SW 1271 (cell line): ENCODE measurements at places on chromosomes 7 and 10.

DNA sequence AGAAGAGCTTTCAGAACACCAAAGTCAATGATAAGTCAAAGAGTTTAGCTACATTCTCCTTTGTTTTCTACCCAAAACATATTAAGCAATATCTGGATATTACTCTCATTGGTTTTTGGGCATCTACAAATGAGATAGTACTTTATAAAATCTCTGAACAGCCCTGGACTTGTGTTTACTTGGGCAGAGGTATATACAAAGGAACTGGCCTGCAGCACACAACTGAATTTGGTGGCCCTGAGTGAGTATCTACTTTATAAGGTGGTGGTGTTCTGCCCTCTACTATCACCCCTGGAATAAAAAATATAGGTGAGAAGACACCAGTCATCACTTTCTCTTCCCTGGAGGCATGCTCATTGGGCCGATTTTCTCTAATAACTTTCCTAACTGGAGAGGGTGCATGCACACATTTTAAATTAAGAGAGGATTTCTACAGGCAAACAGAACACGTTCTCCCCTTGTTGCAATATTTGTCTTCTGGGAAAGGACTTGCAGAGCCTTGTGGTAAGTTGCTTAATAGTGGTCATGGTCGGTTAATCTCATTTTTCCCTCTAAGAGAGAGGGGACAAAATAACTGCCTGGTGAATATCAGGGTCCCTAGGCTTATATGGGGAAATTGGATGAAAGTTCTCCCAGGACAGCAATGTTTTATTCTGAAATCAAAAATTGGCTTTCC lies 41.1 kb downstream of the OTUD1 start:
- DNase-seq = no peak

DNA sequence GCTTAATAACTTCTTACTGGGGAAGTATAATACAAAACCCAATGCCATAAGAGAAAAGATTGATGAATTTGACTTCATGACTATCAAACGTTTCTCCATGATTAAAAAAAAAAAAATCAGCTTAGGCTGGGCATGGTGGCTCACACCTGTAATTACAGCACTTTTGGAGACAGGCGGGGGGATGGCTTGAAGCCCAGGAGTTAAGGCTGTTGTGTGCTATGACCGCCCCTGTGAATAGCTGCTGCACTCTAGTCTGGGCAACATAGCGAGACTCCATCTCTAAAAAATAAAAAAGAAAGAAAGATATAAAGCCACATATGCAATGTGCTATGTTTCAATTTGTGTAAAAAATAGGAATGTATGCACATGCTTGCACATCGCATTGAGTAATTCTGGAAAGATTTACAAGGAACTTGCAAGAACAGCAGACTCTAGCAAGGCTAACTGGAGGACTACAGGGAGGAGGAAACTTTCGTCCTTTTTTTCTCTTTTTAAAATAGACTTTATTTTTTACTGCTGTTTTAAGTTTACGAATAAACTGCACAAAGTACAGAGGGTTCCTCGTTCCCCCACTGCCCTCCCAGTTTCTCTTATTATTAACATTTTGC lies 10.3 kb upstream of the RARRES2 start:
- no peak for DNase-seq

DNA sequence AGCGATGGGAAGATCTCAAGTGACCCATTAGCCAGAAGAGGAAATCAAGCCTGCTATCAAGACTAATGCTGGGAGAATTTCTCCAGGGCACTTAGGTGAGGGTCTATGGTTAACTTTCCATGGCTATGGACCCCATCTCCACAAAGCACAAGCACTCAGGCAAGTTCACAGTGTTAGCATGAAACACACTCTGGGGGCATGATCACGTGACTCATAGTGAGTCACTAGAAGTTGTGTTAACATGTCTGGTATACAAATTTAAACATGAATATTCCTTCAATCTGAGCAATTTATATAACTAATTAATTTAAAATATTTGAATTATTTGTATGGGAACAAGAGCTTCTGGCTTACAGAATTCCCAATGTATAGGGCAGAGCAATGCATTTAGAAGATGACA lies 131.8 kb downstream of the FAM204A start:
- no peak for DNase-seq

- DNase-seq = no peak
These were observed 182.2 kb downstream of the GNAI1 start for GRCh38 chr7:80316811-80317210.

- DNase-seq = peak; percentile 60
These were observed 7.2 kb upstream of the PGAM2 start for GRCh38 chr7:44072364-44073231.

GRCh38 chr7:102273749-102274712 lies 12.6 kb upstream of the SH2B2 start:
- peak; percentile 67 for DNase-seq

DNA sequence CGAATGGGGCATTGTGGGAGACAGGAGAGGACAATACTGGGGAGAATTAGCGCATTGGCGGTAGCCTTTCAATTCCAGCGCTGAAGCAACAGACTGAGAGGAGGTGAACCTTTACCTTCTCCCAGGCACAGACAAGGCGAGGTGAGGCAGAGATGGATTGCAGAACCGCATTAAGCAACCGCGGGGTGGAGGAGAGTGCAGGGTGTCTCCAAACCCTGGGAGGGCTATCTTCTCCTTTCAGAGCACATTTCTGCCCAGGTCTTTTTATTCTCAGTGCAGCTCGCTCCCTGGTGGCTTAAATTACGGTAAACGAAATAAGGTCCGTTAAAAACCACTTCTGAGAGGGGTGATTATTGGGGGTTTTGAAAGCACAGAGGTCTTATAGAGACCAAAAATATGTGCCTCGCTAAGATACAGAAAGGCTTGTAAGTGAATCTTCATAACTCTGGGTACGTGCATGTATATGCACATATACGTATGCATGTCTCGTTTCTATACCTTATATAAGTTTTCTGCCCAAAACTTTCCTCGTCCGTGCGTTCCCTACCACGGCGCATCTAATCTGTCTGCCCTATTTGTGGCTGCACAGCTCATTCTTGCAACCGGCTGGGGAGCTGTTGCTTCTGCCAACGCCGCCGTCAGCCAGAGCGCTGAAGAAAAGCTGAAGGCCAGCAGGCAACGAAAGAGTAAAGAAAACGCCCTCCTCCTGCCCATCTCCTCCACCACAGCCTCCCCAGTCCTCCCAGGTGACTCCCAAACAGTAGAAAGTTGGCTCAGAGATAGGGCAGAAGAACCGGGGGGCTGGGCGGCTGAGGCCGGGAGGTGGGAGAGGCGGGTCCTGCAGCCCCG lies 895 bp upstream of the ZNF804B start:
- no peak for DNase-seq

DNA sequence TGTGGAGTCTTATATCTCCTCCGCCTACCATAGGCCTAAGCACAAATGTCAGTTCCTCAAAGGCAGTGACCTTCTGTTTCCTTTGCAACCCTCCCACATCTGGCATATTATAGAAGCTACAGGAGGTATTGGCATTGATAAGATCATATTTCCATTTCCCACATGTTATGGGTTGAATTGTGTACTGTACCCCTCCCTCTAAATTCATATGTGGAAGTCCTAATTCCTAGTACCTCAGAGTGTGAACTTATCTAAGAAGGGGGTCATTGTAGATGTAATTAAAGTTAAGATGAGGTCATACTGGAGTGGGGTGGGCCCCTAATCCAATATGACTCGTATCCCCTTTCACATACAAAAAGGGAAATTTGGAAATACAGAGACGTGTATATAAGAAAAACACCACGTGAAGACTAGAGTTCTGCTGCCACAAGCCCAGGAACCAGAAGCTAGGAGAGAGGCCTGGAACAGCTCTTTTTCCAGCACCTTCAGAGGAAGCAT lies 6.1 kb upstream of the LAMB4 start:
- no peak for DNase-seq

DNA sequence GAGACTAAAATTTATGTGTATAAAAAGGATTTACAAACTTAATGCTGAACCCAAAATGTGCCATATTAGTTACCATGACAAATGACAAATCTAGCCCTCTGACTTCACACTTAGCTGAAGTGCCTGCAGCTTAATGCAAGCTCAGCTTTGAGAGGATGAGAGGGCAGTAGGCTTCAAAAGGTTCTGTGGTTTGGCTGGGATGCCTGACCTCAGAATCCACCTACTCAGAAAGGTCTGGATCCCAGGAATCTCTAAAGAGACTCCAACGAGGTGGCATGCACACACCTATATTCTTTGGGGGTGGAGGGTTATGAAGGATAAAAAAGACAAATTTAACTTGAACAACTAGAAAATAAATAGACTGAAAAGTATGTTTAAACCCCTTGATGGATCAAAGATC lies 213.4 kb downstream of the TAX1BP1 start:
- DNase-seq = no peak

GRCh38 chr10:260819-261429 lies 125.7 kb downstream of the ZMYND11 start:
- DNase-seq = no peak

GRCh38 chr7:98125759-98126158 lies 19.1 kb downstream of the LMTK2 start:
- DNase-seq = no peak

- DNase-seq = no peak
These were observed 91.3 kb downstream of the DGKI start for GRCh38 chr7:137755427-137755826.

- no peak for DNase-seq
These were observed 66.5 kb upstream of the SHTN1 start for GRCh38 chr10:117071286-117072050.

GRCh38 chr7:50372923-50373322 lies 68.4 kb downstream of the IKZF1 start:
- no peak for DNase-seq

DNA sequence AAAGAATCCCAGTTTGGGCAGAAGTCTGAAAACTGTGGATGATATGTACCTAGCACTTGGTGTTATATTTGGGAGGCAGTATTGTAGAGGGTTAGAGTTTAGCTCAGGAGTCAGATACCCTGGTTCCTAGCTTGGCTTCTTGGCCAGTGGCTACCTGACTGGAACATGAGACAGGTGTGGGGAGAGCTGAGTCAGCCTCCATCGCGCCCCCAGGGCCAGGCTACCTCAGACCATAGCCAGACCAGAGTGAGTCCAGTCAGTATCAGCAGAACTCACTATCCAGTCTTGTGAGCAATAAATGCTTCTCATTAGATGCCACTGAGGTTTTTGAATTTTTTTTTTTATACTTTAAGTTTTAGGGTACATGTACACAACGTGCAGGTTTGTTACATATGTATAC lies 26.0 kb downstream of the CYP3A5 start:
- no peak for DNase-seq

GRCh38 chr7:30842542-30843451 lies 68.9 kb upstream of the AQP1 start:
- DNase-seq = no peak

DNA sequence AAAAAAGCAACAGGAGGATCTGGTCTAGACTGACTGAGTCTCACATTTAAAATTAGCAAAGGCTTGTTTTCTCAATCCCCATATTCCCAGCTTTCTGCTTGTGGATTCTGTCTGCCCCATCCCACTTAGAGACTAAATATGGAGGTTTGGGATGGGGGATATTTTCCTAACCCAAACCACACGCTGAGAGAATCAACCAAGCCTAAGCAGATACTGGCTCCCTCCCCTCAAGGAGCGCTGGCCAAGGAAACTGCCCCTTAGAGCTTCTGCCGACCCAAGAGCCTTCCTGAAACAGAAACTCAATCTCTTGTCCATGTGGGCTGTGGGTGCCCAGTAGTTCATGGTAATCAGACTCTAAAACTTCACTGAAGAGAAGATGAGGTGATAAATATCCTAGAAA lies 3.9 kb downstream of the FFAR4 start:
- DNase-seq = no peak

DNA sequence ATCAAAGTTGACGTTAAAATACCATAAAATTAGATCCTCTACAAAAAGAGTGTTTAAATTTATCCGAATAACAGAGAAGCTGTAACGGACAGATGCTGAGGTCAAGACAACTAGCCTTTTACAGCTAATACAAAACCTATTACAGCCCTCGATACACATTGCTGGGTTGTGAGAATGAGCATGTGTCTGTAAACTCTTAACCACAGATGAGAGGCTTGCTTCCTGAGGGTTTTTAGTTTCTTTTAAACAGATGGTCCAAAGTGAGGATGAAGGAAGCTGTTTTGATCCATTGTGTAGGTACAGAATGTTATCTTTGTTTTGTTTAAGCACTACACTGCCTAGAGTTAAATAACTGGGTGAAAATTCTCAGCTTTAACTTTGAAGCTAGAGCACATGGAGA lies 578.2 kb downstream of the PARD3 start:
- DNase-seq = no peak

DNA sequence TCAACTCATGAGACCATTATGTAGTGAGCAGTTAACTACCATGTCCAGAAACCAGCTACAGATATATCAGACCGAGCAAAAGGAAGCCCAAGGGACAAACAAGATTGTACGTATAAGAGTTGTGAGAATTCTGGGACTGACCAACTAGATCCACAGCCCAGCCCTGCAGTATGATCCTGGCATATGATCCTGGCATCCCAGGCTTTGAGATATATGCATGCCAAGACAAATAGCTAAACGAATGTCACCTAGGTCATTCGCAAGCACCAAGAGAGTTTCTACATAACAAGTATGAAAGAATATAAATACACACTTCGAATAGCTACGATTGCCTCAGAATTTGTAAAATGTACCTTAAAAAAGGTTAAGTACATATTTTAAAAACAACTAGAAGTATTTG lies 56.4 kb upstream of the PMPCB start:
- DNase-seq = no peak

DNA sequence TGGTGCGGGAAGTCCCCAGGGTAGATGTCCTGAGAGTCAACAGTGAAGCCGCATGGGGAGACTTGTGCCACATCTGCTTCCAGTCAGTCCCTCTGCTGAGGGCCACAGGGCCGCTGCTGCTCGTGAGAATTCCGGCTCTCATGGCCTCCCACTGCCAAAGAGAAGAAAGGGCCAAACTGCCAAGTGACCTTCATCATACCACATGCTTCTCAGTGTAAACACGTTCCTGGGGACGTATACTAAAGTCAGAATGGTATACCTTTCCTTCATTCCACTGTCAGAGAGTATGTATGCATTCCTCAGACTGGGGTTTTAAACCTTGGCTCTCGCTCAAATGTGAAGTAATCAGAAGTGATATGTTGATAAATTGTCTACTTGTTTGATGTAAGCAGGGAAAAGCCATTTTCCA lies 52.8 kb upstream of the SEC61G start:
- no peak for DNase-seq

DNA sequence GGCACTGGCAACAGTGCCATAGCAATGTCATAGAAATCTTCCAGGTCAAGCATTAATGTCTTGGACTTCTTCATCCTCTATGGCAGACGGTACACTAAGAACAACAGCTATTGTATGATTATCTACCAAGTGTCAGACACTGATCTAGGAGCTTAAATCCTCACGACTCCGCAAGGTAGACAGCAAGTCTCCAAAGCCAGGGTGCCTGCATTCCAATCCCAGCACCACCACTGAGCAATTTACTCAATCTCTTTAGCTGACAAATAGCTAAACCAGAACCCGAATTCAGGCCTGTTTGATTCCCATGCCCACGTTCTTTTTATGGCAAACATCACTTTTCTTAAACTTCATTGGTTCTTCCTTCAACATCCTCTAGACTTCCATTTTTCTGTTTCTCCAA lies 31.8 kb downstream of the DNMBP start:
- DNase-seq = no peak
